ENCODE measurements at places on chromosomes 7 and 10.

- DNase-seq = no peak
Measured at GRCh38 chr10:34121781-34122622, 693.1 kb downstream of the PARD3 start.

DNA sequence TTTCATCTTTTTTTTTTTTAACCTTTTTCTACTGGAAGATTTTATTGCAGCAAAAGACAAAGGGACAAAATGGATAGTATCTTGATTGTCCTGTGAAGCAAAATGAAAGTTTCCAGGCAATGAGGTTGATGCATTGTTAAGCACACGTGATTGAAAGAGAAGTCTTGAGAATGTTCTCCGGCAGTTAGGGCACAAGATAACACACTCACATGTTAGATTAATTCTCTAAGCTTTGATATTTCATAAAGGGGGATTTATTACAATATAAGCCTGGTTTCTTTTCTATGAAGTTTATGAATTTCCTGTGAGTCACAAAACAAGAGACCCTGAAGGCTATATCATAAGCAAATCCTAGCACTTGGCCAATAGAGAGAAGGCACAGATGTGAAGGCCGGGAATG, 93.4 kb upstream of the ARMC3 start:
- no peak for DNase-seq

GRCh38 chr7:70415179-70415972, 716.6 kb upstream of the GALNT17 start:
- DNase-seq = no peak

- no peak for DNase-seq
Measured at GRCh38 chr7:112065758-112066157, 140.4 kb downstream of the DOCK4 start.

DNA sequence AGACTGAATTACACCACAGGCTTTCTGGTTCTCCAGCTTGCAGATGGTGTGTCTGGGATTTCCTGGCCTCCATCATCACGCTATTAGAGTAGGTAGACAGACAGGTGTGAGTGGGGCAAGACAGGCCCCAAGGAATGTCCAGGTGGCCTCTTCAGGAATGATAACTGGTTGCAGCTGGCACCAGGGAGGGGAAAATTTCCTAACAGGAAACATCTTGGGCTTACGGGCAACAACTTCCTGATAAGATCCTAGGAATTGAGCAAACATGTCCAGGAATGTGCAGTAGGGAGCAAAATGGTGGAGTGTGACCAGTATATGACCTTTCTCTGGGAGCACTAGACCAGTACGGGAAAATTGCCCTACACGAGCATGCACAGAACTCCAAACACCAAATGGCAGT, 11.3 kb downstream of the XRCC2 start:
- no peak for DNase-seq

DNA sequence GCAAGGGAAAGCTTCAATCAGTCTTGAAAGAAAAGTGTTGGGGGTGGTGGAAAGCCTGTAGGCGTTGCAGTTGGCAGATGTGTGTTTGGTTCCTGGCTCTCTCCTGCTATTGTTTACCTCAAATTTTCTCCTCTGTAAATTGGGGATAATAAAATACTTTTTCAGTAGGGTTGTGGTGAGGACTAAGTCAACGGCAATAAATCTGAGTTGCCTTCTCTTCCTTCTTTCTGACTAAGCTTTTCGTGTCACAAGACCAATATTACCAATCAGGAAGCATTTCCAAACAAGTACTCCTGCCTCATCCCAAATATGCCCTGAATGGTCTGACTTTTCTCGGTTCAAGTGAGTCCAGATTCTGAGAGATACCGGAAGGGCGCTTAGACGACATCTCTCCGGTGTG, 54.0 kb downstream of the CREB5 start:
- DNase-seq = no peak

DNA sequence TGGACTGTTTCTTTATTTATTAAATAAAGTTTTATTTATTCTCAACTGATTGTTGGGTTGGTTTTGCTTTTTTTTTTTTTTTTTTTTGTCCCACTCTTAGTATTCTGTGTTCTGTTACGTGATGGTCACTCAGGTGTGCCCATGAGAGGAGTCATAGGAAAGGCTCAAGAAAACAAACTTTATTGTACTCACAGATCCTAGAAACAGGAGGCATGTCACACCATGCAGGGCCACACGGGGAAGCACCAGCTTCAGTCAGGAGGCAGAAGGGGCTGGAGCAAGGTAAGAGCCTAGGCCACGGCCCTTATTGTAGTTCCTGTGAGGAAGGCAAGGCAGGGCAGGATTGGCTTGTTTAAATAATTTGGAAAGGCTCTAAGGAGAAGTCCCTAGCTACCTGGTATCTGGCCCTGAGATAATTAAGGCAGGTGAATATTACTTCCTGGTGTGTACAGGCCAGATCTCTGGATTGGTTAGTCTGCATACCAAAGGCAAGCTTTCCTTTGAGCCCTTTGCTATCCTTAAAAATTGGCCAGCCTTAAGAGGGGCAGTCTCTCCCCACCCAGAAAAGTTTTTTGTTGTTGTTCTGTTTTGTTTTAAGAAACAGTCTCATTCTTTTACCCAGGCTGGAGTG, 8.3 kb downstream of the ATOH7 start:
- DNase-seq = no peak

- no peak for DNase-seq
Measured at GRCh38 chr7:130814778-130815335, 80.8 kb upstream of the KLF14 start.

GRCh38 chr10:23063973-23064812, 31.2 kb upstream of the MSRB2 start:
- no peak for DNase-seq

GRCh38 chr7:123242467-123243092, 42.8 kb upstream of the SLC13A1 start:
- no peak for DNase-seq

- DNase-seq = no peak
Measured at GRCh38 chr10:12214763-12215218, 18.8 kb downstream of the CDC123 start.

- DNase-seq = no peak
Measured at GRCh38 chr7:107933386-107934013, 42.5 kb downstream of the DLD start.

- no peak for DNase-seq
Measured at GRCh38 chr7:117230276-117231046, 92.4 kb downstream of the WNT2 start.

DNA sequence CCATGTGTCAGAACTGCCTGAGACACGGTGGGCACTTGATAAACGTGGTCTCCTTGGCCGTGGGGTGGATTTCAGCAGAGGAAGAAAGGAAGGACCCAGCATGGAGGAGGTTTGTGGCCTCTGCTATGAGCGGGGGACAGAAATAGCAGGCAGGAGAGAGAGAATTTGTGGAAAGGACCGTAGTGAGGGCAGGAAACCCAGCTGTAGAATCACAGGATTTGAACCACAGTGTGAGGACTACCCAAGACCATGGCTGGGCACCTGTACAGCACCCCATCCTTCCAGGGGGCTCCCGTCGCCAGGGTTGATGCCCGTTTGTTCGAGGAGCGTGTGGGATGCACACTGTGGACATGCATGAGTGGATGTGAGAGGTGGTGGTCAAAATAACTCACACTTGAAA, 183.4 kb downstream of the PTPN20 start:
- DNase-seq = no peak

- DNase-seq = no peak
Measured at GRCh38 chr7:68573271-68574005, 1024.8 kb upstream of the AUTS2 start.

DNA sequence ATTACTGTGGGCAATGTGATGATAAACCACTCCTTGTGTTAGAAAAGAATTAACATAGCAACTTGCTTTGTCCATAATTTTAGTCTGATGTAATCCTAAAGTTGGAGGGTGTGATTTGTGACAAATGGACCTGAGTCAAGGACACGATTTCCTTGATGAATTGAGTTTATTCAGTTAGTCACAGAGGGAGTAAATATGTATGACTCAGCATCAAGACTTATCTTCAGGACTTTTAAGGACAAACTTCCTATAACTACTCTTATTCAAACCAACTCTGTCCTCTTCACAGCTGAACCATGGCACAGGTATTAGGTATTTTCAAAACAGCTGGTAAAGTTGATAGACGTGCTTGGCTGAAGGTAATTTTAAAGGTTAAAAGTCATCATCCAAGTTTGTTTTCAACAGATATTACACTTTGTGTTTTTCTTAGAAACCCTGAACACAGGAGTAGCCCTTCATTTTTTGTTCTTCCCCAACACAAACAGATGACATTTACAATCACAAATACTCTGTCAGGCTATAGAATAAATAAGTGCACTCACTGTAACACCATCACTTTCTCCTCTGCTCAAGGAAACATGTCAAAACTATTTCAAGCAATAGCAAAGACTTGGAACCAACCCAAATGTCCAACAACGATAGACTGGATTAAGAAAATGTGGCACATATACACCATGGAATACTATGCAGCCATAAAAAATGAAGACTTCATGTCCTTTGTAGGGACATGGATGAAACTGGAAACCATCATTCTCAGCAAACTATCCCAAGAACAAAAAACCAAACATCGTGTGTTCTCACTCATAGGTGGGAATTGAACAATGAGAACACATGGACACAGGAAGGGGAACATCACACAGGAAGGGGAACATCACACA, 54.5 kb downstream of the COA1 start:
- no peak for DNase-seq

DNA sequence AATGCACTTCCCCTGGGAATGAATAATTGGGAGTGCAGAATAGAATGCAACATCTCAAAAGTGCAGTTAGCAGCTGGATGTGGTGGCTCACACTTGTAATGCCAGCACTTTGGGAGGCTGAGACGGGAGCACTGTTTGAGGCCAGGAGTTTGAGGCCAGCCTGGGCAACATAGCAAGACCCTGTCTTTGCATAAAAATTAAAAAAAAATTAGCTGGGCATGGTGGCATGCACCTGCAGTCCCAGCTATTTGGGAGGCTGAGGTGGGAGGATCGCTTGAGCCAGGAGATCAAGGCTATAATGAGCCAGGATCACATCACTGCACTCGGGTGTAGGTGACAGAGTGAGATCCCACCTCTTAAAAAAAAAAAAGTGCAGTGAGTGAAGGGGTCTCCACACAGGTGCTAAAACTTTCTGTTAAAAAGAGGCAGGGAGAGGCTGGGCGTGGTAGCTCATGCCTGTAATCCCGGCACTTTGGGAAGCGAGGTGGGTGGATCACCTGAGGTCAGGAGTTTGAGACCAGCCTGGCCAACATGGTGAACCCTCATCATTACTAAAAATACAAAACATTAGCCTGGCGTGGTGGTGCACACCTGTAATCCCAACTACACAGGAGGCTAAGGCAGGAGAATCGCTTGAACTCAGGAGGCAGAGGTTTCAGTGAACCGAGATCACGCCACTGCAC, 13.5 kb upstream of the ZMIZ1 start:
- no peak for DNase-seq

DNA sequence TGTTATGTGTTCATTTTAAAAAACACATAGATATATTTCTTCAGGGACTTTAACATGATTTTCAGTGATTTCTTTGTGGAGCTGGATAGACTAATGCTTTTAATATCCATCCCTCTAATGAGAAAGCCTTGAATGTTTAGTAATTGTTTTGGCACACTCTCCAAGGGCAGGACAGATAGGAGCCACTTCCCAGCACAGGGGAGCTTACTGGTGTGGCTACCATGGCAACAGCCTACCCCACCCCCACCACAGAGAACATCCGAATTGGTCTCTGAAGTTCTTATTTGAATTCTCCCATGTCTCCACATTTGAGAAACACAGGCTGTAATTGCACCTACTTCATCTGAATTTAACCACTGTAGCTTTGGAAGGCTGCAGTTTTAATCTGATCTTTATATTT, 87.7 kb downstream of the PRKG1 start:
- DNase-seq = peak; percentile 18

DNA sequence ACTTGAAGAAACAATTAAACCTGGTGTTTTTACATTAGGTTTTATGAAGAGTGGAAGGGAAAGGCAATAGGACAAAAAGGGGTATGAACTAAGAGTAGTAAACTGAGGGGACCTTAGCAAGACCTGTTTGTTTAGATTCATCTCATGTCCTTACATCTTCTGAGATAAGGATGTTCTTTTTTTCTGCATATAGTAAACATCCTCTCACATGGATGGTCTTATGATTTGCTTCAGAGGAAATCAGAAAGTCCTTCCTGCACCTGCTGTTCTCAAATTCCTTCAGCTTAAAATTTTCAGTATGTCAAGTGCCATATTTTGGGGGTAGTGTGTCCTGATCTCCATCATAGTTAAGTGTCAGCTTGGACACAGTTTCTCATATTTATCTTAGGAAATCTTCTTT, 232.6 kb downstream of the ADK start:
- no peak for DNase-seq

DNA sequence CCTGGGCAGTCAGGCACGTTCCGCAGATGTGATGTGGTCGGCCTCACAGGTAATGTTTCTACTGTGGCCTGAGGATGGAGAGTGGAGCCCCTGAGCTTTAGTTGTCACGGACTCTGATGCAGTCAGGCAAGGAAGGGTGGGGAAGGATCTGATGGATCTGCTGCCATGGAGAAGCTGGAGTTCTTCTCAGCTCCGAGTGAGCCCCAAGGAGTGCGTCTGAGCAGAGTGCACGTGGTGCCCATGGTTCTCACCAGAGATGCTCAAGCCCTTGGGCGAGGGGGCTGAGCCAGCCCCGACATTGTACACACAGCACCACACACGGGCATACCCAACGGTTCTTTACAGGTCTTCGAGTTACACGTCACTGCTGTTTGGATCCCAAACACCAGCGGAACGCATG, 192.5 kb downstream of the EBF3 start:
- no peak for DNase-seq

DNA sequence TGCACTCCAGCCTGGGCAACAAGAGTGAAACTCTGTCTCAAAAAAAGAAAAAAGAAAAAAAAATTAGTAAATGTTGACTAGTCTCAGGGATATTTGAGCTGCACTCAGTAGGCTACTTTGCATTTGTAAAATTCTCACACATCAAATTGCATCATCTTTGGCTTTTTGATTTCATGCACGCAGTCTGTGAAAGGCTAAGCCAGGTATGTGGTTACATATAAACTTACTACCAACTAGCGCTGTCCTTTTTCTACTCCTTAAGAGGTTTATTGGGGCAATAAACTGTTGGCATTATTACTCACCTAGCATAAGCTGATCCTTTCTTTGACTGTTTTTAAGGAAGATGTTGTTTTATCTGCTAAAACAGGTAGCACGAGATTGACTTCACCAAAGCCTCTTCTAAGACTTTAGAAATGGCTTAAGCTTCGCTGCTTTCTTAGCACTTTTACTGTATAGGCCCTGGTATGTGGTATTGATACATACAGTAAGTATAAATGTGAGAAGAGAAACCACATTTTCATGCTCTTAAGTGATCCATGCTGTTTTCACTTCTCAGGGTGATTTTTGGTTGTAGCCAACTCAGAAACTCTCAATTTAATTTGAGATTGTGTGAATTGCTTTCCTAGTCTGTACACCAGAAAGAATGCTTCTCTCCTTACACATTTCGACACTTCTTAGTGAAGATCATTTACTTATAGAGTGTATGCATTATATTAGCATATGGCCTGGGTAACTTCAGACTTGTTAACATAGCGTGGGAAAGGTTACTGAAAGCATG, 323.9 kb downstream of the AUTS2 start:
- no peak for DNase-seq

DNA sequence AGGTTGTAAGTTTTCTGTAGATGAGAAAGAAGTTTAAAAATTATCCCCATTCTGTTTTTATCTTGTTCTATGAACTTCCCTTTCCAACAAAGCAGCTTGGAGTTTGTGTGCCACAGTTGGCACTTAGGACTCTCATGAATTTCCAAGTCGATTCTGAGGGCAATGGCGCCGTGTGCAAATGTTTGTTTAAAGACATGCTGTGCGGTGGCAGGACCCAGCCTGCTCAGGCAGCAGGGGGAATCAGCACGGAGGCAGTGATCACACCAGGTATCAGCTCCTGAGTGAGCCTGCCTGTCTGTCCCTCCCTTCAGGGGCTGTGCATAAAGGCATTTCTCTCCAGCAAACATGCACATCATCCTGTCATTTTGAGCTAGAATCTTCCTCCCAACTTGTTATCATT, 109.8 kb upstream of the WDR11 start:
- no peak for DNase-seq
